ENCODE measurements at places on chromosomes 5 and 9. TPM values are rescaled to one million over a fixed set of nuclear protein-coding genes. Genes with fewer than 3 reads are reported as not detected.

Gene SLC6A7
- 1.9 TPM for total RNA-seq

Gene DOCK2
- total RNA-seq: 6.3 TPM

Gene DOK3
- total RNA-seq: 9.1 TPM

Gene FRMPD1
- total RNA-seq: 1.3 TPM

Gene CTXN3
- total RNA-seq: 0.63 TPM

Gene ASPN
- total RNA-seq: 1.3 TPM

Data from parietal lobe (tissue), 2 donors.